MCF 10A (cell line): ENCODE measurements at places on chromosomes 1 and 21. TPM values are rescaled to one million over a fixed set of nuclear protein-coding genes. Genes with fewer than 3 reads are reported as not detected.

DNA sequence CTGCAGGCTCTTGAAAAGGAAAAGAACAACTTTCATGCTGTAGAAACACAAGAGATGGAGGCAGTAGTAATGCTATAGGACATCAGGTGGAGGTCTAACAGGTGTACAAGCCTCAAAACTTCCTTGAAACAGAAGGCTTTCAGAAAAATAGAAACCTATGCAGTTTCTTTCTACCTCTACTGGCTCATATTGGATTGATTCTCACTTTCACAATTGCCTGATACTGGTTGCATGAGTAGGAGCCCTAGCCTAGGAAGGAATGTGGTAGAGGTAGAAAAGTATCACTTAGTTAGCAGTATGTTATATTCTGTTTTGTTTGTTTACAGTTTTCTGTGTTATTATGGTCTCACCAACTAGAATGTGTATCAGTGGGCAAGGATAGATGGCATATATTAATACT is 175.4 kb upstream of the GORAB start:
- no peak for DNase-seq

GRCh38 chr1:165284454-165284853 is 72.1 kb downstream of the LMX1A start:
- DNase-seq: no peak

Gene TCHH
- total RNA-seq: 0.12 and 0.22 TPM in 2 replicates

- no peak for DNase-seq
Observed at GRCh38 chr1:209105701-209106100, 477.8 kb upstream of the CAMK1G start.

GRCh38 chr1:234253732-234254131 is 119.5 kb upstream of the COA6 start:
- no peak for DNase-seq

- peak; percentile 16 for DNase-seq
Observed at GRCh38 chr21:35905096-35905962, 155.0 kb downstream of the SETD4 start.

Gene MAP3K21
- 20.3 and 24.2 TPM in 2 replicates for total RNA-seq

GRCh38 chr1:59509341-59509875 is 212.5 kb downstream of the FGGY start:
- no peak for DNase-seq

DNA sequence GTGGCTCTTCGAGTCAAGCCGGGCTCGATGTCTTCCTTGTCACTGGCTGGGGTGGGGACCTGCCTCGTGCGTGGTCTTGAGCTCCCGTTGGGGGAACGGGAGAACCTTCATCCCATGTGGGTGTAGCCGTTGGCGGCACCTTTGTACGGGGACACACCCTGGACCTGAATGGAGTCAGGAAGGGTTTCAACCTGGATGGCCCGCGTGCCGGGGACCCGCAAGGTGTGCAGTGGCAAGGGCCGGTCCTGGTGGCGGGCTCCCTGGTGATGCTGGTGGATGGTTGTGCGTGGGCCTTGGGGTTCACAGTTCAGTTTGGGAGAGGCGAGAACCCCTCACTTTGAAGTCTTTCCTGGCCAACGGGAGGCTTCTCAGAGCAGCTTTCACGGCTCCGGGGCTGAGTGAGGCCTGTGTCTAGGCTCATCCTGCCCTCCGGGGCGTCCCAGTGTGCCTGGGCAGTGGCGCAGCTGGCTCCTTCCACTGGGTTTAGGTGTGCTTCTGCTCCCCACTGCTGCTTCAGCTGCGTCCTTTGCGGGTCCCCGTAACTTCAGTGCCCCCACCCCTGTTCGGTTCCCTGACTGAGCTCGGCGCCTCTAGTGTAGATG is 11.4 kb downstream of the SKI start:
- no peak for DNase-seq

DNA sequence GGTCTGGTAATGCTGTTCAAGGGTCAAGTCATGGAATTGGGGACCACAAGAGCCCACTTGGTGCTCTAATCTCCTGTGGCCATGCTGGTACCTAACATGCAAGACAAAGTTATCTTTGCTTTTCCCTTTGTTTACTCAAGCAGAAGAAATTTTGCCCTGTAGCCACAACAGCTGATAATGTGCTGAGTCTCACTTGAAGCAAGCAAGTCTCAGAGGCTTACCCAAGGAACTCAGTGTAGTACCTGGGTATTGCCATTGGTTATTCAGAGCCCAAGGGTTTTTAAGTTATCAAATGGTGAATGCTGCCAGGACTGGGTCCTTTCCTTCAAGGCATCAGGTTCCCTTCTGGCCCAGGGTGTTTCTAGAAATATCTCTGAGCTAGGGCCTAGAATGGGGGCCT is 198.9 kb upstream of the RNPC3 start:
- DNase-seq: no peak

Gene GPR37L1
- not detected in 2 replicates for total RNA-seq

DNA sequence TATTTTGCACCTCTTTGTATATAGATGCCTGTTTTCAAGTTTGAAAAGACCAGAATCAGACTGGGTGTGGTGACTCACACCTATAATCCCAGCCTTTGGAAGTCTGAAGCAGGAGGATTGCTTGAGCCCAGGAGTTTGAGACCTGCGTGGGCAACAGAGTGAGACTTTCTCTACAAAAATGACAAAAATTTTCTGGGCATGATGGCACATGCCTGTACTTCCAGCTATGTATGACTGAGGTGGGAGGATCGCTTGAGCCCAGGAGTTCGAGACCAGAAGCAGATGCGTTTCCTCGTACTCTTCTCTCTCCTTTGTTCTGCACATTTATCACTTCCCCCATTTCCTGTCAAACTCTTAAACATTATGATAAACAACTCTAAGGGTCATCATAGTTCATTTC is 310.0 kb upstream of the SNX7 start:
- DNase-seq: peak; percentile 22

DNA sequence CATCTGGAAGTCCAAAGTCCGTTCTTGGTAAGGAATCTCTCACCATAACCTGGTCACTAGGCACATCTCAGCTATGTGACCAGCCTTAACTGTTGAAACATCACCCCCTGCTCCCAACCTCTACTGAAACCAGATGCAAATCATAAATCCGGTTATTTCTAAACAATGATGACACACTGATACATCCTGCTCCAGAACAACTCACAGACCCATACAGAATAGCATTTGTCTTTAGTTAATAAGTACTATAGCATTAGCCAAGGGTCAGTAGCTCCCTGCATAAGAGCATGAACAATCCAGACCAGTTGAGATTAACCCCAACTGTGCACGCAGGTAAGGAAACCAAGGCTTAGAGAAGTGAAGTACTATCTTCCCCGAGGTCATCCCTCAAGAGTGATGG is 38.0 kb upstream of the KCTD3 start:
- no peak for DNase-seq

DNA sequence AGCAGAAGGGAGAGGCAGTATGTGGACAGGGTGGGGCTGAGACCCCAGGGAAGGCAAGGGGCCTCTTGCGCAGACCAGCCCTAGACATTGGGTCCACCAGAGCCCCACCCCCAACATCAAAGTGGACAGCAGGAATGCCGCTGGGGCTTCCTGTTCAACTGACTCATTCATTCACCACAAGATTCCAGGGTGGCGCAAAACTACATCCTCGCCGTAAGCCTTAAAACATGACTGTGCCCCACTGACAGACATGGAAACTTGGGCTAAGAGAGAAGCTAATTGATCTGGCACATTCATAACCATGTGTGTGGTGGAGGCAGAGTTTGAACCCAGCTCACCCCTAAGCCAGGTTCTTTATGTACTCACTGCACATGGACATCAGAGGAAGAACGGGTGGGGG is 14.0 kb downstream of the COL16A1 start:
- peak; percentile 95 for DNase-seq

DNA sequence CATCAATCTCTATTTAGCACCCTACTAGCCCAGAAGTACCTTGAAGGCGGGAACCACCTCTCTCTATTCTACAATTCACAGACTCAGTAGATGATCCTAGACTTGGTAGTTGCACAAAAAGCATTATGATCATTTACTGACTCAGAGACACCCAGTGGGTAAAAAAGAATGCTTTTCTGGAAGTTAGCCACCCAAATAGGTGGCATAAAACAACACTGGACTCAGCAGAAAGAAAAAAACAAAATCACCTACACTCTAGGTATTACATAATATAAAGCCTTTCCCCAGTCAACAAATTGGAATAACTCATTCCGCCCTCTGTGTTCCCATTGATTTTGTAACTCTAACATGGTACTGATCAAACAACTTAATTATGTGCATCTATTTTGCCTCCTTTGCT is 126.3 kb downstream of the PTPN14 start:
- DNase-seq: peak; percentile 81

- no peak for DNase-seq
Observed at GRCh38 chr1:234243521-234244260, 129.6 kb upstream of the COA6 start.

Gene SRSF11
- 209 and 218 TPM in 2 replicates for total RNA-seq

GRCh38 chr1:230301322-230301721 is 124.8 kb downstream of the PGBD5 start:
- DNase-seq: no peak

Gene AGMAT
- total RNA-seq: not detected in 2 replicates

DNA sequence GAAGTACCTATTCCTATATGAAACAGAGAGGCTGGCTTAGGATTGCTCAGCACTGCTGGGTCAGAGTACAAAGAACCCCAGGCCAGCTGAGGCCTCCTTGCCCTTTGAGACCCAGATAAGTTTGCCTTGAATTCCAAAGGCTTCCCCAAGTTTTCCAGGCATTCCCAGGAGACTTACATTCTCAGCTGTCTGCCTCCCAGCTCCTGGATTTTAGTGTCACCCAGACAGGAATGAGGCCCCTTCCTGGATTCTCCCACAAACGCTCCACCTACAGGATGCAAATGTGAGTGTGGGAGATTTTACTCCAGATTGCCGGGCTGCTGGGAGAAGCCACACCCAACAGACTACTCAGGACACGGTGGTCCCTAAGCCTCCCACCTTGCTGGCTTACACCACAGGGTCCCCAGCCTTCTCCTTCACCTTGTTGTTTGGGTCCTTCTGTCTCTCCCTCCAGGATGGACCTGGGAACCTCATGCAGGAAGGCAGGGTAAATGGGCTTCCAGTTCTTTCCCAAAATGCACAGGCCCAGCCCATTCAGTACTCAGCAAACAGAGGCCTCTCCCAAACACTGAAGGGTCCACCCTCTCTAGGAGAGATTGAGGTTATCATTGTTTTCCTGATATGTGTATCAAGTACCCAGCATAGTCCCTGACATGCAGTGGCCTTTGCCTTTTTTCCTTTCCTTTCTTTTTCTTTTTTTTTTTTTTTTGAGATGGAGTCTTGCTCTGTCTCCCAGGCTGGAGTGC is 10.6 kb downstream of the RHBG start:
- peak; percentile 30 for DNase-seq

DNA sequence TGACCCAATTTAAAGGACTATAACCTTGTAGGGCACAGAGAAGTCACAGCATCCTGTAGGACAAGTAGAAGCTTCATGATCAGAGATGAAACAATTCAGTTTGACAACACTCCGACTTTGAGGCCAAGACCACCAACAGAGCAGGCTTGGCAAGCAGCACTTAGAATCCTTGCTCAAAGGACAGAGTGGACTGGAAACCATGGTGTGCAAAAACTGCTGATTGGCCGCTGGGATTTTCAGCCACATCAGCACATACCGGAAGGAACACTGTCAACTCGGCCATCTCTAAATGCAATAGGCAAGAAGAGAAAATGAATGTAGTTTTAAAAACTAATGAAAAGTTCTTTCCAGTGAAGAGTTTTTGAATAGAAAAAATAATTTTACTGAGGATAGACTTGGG is 92.0 kb upstream of the PRMT6 start:
- no peak for DNase-seq

DNA sequence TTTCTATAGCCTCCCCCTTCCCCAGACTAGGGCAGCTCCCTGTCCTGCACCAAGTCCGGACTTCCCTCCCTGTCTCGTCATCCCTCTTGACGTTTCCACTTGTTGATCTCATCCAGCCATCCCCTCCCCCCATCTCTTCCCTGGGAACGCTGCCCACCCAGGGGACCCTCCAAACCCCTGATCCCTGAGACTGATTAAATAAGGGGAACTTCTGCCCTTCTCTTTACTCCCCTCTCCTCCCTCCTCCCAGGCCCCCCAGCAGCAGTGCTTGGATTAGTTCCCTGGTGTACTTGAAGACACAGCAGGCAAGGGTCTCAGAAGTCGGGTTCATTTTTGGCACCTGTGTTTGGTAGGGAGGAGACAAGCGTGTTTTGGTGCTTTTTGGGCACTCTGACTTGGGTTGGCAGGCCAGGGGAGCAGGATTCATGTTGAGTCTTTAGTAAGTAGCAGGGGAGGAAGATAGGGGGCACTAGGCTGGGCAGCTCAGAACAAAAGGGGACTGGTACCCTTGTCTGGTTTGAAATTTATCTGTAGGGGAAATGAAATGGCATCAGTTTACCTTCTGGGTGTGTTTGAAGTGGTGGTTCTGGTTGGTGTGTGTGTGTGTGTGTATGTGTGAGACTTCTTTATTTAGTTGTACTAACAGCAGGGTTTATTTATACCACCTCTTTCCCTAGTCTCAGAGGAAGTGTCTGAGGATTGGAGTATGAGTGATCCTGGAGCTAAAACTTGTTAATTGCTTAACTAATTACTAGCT is 11.1 kb downstream of the VANGL2 start:
- no peak for DNase-seq

GRCh38 chr1:196128835-196129234 is 479.4 kb downstream of the KCNT2 start:
- DNase-seq: no peak

- DNase-seq: no peak
Observed at GRCh38 chr1:94669198-94669597, 127.6 kb upstream of the F3 start.

DNA sequence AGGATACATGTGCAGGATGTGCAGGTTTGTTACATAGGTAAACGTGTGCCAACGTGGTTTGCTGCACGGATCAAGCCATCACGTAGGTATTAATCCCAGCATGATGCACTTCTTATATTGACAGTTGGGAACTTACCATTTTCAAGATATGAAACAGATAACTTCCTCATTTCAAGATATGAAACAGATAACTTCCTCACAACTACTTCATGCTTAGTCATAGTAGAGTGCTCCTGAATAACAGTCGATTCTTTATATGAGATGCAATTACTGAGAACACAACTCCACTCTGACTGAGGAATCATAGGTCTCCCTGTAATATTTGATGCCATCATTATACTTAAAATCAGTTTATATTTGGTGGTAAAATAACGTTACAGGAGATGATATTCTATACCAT is 1124.3 kb downstream of the AMY1C start:
- no peak for DNase-seq

Gene LINGO4
- 0.10 TPM in 1 of 2 replicates, not detected in the other for total RNA-seq

Gene CRP
- total RNA-seq: 0.26 and 0.54 TPM in 2 replicates

- no peak for DNase-seq
Observed at GRCh38 chr1:116389013-116389412, 16.0 kb downstream of the ATP1A1 start.

DNA sequence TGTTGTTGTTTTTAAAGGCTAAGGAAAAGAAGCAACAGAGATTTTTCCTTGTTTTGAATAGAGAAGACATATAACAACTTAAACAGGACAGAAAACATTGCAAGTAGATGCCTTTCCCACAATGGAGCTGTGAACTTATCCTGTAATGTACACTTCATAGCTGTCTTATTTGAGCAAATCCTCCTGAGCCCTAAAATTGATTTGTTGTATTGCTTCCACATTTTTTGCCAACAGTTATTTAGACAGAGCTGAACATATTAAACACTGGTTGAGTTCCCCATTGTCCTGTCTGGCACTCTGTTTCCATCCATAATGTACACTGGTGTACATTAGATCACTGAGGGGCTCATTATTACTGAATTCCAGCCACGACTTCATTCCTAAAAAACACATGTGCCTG is 32.2 kb downstream of the CACHD1 start:
- DNase-seq: no peak
